ENCODE measurements at places on chromosomes 6 and 20. TPM values are rescaled to one million over a fixed set of nuclear protein-coding genes. Genes with fewer than 3 reads are reported as not detected.

Gene PACSIN1
- 6.4 TPM for total RNA-seq

Gene COL19A1
- total RNA-seq: not detected

Gene GINS1
- total RNA-seq: 26.6 TPM

Gene RIN2
- total RNA-seq: 39.0 TPM

Gene HLA-DRB5
- total RNA-seq: not detected

Gene PROKR2
- total RNA-seq: not detected

- H3K36me3 ChIP-seq: peaks cover 31% of the 10 kb centered on the region
- H3K27ac ChIP-seq: peak within 1 kb of the TSS; percentile 74
- H3K27me3 ChIP-seq: no peaks in the 10 kb centered on the region
- H3K4me3 ChIP-seq: peak within 1 kb of the TSS; percentile 94
- H3K4me1 ChIP-seq: peaks cover 10% of the 10 kb centered on the region
- DNase-seq: peak; percentile 92
Measured at GRCh38 chr20:20052074-20052970, at the start of the genes CFAP61 and CRNKL1. Gene CFAP61, plus strand, starts transcription at chr20:20052532. Its CDS starts 4,122 bp downstream, at chr20:20056654. Gene CRNKL1, minus strand, starts transcription at chr20:20052466. Its CDS starts 124 bp downstream, at chr20:20052342.

DNA sequence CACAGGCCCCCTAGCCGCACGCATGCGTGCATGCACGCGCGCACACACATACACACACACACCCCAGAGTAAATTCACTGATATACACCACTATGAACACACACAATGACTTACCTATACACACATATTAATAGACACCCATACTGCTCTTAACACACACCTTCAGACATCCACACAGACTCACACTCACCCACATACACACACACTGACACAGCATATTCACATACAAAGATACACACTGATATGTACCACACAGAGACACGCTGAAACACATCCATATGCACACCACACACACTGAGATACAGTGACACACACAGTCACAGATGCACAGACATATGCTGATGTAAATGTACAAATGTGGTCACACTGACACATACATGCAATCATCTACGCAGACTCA lies 5.6 kb downstream of the SGK2 start:
- H3K4me3 ChIP-seq: no peak overlapping the region
- H3K4me1 ChIP-seq: peaks cover 3% of the 10 kb centered on the region
- no peak overlapping the region for H3K27ac ChIP-seq
- no peaks in the 10 kb centered on the region for H3K36me3 ChIP-seq
- no peaks in the 10 kb centered on the region for H3K27me3 ChIP-seq

- H3K4me1 ChIP-seq: peaks cover 10% of the 10 kb centered on the region
- H3K36me3 ChIP-seq: peaks cover 3% of the 10 kb centered on the region
- H3K27me3 ChIP-seq: no peaks in the 10 kb centered on the region
- peak overlapping the region; percentile 11 for H3K27ac ChIP-seq
Measured at GRCh38 chr6:138422861-138423260, 18.8 kb downstream of the HEBP2 start.

GRCh38 chr20:23200914-23201313 lies 114.8 kb upstream of the CD93 start:
- H3K27ac ChIP-seq: no peak overlapping the region
- H3K36me3 ChIP-seq: no peaks in the 10 kb centered on the region

DNA sequence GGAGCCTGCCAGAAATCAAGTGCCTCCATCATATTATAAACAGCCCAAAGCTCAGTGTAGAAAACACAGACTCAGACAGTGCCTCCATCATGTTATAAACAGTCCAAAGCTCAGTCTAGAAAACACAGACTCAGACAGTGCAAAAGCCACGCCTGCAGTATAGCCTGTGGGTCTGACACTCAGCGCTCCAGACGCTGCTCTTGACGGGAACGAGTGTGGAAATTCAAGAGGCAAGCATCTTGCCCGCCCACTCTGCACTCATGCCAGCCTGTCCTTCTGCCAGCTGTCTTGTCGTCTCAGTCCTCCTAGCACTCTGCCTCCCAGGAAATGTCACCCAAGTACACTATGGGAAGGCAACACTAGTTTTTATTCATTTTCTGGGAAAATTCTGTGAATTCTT lies 274.2 kb upstream of the CDH4 start:
- H3K4me1 ChIP-seq: no peaks in the 10 kb centered on the region
- H3K27ac ChIP-seq: no peak overlapping the region
- no peaks in the 10 kb centered on the region for H3K36me3 ChIP-seq
- no peak for DNase-seq
- no peak overlapping the region for H3K4me3 ChIP-seq
- H3K27me3 ChIP-seq: peaks cover 51% of the 10 kb centered on the region

GRCh38 chr6:111031151-111031550 lies 49.3 kb downstream of the RPF2 start:
- no peak overlapping the region for H3K27ac ChIP-seq
- no peaks in the 10 kb centered on the region for H3K4me1 ChIP-seq
- no peak for DNase-seq
- H3K27me3 ChIP-seq: no peaks in the 10 kb centered on the region

- no peaks in the 10 kb centered on the region for H3K27me3 ChIP-seq
- no peak overlapping the region for H3K27ac ChIP-seq
- H3K36me3 ChIP-seq: no peaks in the 10 kb centered on the region
- no peak overlapping the region for H3K4me3 ChIP-seq
Measured at GRCh38 chr20:29298759-29299613, 1958.5 kb upstream of the DEFB115 start.

GRCh38 chr6:143160015-143160414 lies 99.3 kb downstream of the AIG1 start:
- H3K4me3 ChIP-seq: no peak overlapping the region
- 0 out of 2 replicates have a peak, but pooled peaks cover 7% of the 10 kb centered on the region for H3K4me1 ChIP-seq
- no peaks in the 10 kb centered on the region for H3K27me3 ChIP-seq
- H3K27ac ChIP-seq: no peak overlapping the region
- DNase-seq: no peak

- no peaks in the 10 kb centered on the region for H3K36me3 ChIP-seq
- no peaks in the 10 kb centered on the region for H3K4me1 ChIP-seq
- H3K4me3 ChIP-seq: no peak overlapping the region
- no peak for DNase-seq
- H3K27me3 ChIP-seq: no peaks in the 10 kb centered on the region
Measured at GRCh38 chr6:10390495-10391298, 24.2 kb downstream of the TFAP2A start.

GRCh38 chr6:166824146-166824879 lies 132.0 kb downstream of the RNASET2 start:
- H3K4me3 ChIP-seq: no peak overlapping the region
- no peaks in the 10 kb centered on the region for H3K4me1 ChIP-seq
- no peaks in the 10 kb centered on the region for H3K36me3 ChIP-seq
- DNase-seq: no peak
- H3K27ac ChIP-seq: no peak overlapping the region

GRCh38 chr20:23679133-23680092 lies 9.4 kb downstream of the CST4 start:
- no peaks in the 10 kb centered on the region for H3K4me1 ChIP-seq
- H3K4me3 ChIP-seq: no peak overlapping the region
- H3K36me3 ChIP-seq: no peaks in the 10 kb centered on the region
- H3K27ac ChIP-seq: no peak overlapping the region

DNA sequence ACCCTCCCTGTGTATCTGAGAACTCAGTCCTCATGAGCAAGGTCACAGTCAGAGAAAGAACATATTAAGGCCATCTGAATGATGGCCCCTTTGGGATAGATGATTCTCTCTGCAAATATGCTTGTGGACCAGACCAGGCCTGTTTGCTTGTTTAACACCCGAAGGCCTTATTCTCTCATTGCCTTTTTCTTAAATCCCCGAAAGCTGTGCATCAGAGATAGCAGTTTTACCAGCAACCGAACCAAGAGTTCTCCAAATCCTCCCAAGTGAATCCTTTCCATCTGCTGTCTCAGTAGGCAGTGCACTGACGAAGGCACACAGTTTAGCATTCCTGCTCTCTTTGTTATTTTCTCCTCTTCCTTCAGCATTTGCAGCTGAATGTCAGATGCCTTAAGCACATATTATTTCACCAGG lies 79.8 kb downstream of the TRMT6 start:
- no peak overlapping the region for H3K27ac ChIP-seq
- H3K4me3 ChIP-seq: no peak overlapping the region
- no peaks in the 10 kb centered on the region for H3K4me1 ChIP-seq
- DNase-seq: no peak

DNA sequence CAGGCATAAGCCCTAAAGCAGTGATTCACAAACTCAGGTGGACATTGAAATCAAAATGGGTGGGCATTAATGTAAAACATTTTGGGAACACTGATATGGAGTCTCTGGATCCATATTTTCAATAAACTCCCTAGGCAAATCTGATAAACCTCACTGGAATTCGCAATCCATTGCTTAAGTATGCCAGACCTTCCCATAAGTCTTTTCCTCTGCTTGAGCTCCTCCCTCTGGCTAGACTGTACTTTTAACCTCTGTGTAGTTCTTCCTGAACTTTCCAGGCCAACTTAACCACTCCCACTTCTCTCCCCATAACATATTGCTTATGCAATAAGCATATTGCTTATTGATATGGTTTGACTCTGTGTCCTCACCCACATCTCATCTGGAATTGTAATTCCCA lies 629.7 kb upstream of the IMPG1 start:
- H3K27ac ChIP-seq: no peak overlapping the region
- H3K4me1 ChIP-seq: no peaks in the 10 kb centered on the region
- H3K27me3 ChIP-seq: no peaks in the 10 kb centered on the region
- H3K36me3 ChIP-seq: no peaks in the 10 kb centered on the region

DNA sequence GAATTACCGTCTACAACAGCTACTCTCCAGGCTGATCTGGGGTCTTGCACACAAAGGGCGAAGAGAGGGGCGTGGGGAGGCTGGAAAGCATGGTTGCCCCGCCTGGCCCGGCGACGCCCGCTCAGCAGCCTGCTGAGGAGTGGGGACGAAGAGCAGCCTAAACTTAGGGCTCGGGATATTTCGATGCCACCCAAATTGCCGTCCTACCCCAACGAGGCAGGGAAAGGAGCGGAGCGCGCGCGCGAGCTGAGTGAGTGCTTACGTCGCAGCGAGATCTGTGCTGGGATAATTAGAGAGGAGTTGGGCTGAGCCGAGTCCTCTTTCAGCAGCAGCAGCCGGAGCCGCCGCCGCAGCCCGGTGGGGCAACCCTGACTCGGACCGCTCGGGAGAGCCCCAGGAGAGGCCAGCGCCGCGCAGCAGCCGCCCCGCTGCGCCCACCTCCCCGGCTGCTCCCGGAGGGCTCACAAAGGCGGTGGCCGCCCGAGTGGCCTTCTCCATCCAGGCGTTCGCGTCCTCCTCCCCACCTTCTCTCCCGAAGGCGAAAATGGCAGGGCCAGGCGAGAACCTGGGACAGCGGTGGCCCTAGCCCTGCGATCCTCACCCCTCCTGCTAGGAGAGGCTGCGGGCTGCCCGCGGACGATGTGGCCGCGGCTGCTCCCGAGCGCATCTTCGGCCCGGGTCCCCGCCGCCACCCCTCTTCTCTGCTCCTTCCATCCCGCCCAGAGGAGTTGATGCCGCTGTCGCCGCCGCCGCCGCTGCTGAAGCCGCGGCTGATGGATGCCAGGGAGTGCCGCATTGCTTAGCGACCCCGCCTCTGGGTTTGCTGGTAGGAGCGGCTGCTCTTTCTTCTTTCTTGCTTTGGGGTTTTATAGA lies at the start of gene CLVS2:
CLVS2 (plus strand) TSS at position 315 of the 873 bp plus-strand sequence. CDS start 1,543 bp downstream, outside the sequence.
- H3K4me3 ChIP-seq: no peak within 1 kb of the TSS
- no peak for DNase-seq
- H3K4me1 ChIP-seq: no peaks in the 10 kb centered on the region
- no peak within 1 kb of the TSS for H3K27ac ChIP-seq
- no peaks in the 10 kb centered on the region for H3K36me3 ChIP-seq

GRCh38 chr20:23654000-23654399 lies 16.2 kb upstream of the CST3 start:
- H3K27ac ChIP-seq: no peak overlapping the region
- no peak for DNase-seq

DNA sequence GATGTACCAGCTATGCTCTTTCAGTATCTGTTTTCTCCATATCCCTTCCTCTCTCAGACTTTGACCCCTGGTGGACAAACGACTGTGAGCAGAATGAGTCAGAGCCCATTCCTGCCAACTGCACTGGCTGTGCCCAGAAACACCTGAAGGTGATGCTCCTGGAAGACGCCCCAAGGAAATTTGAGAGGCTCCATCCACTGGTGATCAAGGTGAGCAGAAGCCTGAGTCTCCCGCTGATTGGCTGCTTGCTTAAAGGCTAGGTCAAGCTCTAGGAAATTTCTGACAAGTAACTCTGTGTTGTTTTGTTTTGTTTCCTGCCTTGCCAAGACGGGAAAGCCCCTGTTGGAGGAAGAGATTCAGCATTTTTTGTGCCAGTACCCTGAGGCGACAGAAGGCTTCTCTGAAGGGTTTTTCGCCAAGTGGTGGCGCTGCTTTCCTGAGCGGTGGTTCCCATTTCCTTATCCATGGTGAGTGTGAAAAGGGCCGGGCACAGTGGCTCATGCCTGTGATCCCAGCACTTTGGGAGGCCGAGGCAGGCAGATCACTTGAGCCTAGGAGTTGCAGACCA lies 28.6 kb downstream of the C6orf89 start:
- H3K27me3 ChIP-seq: no peaks in the 10 kb centered on the region
- peak; percentile 91 for DNase-seq
- peaks cover 16% of the 10 kb centered on the region for H3K36me3 ChIP-seq
- H3K4me3 ChIP-seq: no peak overlapping the region
- H3K27ac ChIP-seq: peak overlapping the region; percentile 10

GRCh38 chr6:30158475-30159040 lies 2.5 kb downstream of the TRIM10 start:
- no peak overlapping the region for H3K27ac ChIP-seq
- H3K4me3 ChIP-seq: no peak overlapping the region
- no peaks in the 10 kb centered on the region for H3K36me3 ChIP-seq
- peaks cover 16% of the 10 kb centered on the region for H3K4me1 ChIP-seq
- DNase-seq: no peak
- H3K27me3 ChIP-seq: no peaks in the 10 kb centered on the region

DNA sequence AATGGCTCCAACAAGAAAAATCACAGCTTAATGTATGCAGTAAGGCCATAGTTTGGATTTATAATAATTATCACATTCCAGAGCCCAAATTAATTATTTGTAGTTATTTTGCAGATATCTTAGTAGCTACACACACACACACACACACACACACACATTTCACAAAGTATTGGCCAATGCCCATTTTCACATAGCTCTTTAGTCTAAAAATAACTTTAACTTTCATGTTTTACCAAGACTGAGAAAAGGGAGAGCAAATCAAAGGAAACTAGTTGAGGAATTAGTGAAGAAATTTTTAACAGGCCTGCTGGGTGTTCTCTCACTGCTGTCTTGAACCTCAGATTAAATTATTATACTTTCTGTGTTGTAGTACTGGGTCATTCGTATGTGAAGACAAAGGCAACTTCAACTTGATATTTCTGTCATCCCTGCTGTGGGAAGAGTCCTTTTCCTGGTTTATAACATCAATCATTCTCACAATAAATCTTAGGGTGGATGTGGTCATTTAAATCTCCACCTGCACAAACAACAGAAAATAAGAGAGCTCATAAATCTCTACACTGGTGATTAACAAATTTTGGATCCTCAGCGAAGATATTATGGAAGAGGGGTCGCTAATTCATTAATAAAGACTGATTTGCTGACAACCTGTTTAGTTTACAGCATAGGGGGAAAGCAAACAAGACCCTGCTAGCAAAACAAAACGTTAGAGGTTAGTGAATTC lies 1.6 kb upstream of the TCF21 start:
- H3K4me3 ChIP-seq: no peak overlapping the region
- H3K27me3 ChIP-seq: no peaks in the 10 kb centered on the region
- DNase-seq: no peak
- peaks cover 7% of the 10 kb centered on the region for H3K4me1 ChIP-seq
- no peaks in the 10 kb centered on the region for H3K36me3 ChIP-seq

Measured in PC-9 (cell line).